ENCODE measurements at places on chromosomes 2 and 18.

GRCh38 chr2:4427083-4427482, 723.7 kb downstream of the DCDC2C start:
- DNase-seq: no peak

DNA sequence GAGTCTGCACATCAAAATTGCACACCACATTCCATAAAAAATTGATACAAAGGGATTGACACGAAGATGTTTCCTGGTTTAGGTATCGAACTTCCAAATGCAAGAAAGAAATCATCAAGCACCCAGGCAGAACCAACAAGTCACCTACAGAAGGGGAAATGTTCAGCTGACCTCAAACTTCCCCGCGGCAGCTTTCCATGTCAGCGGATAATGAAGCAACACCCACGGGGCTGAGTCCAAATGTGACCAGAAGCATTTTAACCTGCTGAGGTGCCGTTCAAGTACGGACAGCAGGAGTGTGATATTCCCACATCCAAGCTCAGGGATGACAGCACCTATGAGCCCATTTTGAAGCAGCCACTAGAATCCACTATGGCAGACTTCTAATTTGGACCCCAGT, 124.9 kb downstream of the GALNT14 start:
- DNase-seq: no peak

DNA sequence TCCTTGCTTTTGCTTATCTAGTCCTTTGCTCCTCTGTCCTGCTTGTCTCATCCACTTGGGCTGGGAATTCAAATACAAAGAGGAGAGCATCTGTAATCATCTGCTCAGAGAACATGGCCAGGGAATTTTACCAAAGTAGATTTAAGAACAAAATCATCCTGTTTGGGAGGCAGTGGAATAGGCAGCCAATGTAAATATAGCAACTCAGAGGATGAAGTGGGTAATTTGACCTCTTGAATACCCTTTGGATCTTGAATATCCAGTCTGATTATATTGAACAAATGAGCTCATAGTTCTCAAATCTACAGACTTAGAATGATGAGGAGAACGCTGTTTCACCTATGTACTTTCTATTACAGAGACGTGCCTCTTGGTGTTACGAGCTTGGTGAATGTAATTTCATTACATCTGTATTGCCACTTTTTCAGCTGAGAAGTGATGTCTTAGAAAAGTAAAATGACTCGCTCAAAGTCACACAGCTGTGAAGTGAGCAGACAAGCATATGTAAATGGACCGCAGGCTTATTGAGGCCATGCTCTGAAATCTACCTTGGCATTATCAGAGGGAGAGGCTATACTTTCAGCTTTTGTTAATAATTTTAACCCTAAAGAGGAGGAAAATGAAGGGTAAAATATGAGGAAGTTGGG, 266.3 kb downstream of the MTX2 start:
- no peak for DNase-seq

GRCh38 chr2:23350041-23350791, 34.8 kb upstream of the KLHL29 start:
- peak; percentile 25 for DNase-seq

- no peak for DNase-seq
Measured at GRCh38 chr18:36419900-36420531, 122.5 kb downstream of the FHOD3 start.

DNA sequence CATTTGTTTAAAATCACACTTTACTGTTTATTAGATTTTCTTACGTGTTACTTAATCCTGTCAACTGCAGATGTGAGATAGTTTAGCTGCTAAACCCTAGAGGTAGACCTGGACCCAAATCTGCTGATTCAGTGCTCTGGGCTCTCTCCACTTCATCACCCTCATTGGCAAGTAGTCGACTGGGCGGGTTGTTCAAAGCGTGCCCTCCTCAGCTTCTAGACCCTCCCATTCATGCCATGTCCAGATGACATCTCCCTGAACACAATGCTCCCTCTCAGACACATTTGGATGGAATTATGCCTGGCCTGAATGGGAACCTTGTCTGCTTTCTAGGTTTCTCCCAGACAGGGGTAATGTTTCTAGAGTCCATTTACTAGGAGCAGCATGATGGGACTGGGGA, 43.7 kb downstream of the RPIA start:
- DNase-seq: peak; percentile 52

- DNase-seq: no peak
Measured at GRCh38 chr18:71837547-71837946, 706.6 kb downstream of the CBLN2 start.

DNA sequence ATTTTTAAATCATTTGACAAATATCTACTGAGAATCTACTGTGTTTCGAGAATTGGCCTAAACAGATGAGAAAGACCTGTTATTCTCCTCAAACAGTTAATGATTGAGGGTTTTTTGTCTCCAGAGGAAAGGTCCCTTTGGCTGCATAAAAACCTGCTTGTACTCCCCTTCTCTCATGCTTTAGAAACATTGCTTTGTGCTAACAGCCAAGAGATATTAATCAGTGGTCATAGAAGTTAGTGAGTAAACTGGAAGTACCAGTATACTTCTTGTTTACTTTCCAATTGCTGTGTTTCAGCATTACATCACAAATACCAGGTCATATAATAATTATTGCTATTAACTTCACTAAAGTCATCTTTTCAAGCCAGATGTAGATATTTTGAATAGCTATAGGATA, 34.1 kb downstream of the ITGB6 start:
- no peak for DNase-seq

GRCh38 chr18:47501946-47502345, 250.5 kb upstream of the SKOR2 start:
- no peak for DNase-seq

GRCh38 chr2:54394392-54394791, 61.7 kb upstream of the SPTBN1 start:
- no peak for DNase-seq

DNA sequence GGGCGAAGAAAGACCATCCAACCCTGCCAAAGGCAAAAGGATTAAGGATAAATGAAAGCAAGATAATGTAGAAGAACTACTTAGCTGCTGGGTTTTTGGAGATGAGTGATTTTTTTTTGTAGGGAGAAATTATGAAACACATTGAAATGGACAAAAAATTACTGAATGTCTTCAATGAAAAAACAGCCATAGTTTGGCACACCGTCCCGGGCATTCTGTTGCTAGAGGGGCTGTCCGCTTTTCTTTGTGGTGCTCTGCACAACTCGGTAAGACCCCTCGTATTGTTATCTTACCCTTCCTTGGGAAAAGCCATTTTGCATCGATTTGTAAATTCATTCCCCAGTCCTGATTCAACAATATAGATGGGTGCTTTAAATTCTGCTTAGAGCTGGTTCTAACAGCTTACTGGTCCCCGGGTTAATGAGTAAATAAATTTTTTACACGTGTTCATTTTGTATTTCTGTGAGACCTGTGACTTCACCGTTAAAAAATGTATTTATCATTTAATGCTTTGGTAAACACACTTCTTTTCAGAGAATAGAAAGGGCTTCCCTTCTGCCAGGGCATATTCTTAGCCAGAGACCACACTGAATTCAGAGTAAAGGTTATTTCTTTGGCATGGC, 912 bp upstream of the LAPTM4A start:
- DNase-seq: no peak

GRCh38 chr2:203625701-203626100, 80.7 kb upstream of the CD28 start:
- DNase-seq: no peak

GRCh38 chr2:232901736-232902578, 31.9 kb downstream of the SNORC start:
- no peak for DNase-seq

Measured in hippocampal formation (tissue), 2 donors.